ENCODE measurements at places on chromosomes 1 and 21.

DNA sequence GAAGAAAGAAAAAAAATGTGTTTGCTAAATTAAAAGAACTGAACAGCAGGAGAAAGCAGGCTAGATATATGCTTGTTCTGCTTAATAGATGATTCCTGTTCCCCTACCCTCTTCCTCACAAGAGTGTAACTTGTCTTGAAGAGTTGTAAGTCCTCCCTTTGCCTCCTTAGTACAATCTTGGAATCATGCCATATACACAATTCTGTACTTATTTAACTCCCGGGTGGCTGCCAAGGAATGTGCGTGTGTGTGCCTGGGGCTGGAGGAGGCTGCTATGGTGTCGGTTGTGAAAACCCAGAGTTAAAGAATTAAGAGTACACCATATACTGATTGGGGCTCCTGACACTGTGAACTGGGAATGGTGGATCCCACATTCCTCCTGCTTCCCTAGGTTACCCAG lies 194.2 kb downstream of the SIPA1L2 start:
- DNase-seq: peak; percentile 32

GRCh38 chr1:21781815-21782348 lies 1.1 kb downstream of the USP48 start:
- DNase-seq: peak; percentile 58

- DNase-seq: peak; percentile 91
These were observed 64.5 kb upstream of the SLC44A3 start for GRCh38 chr1:94755675-94756074.

- DNase-seq: peak; percentile 84
These were observed at the start of gene SLC6A9 for GRCh38 chr1:44031252-44032169. TSS of gene SLC6A9 (minus strand) at chr1:44031462. CDS start at chr1:44024277, 7,185 bp downstream.

DNA sequence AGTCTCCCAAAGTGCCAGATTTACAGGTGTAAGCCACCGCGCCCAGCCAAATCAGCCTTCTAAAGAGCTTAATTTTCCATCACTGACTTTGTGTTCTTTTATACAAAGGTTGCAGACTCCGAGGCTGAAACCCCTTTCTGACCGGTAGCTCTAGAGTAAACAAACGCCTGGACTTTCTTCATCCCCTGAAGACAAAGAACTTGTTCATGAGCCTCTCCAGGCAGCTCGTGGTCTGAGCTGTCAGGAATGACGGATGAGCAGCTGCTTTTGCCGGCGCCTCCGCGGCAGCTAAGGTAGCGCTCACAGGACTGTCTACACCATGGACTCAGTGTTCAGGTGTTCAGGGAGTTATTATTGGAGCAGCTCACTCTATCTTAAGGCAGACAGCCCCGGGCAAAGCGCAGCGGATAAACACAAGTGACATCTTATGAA lies 128.5 kb upstream of the ERRFI1 start:
- DNase-seq: no peak

DNA sequence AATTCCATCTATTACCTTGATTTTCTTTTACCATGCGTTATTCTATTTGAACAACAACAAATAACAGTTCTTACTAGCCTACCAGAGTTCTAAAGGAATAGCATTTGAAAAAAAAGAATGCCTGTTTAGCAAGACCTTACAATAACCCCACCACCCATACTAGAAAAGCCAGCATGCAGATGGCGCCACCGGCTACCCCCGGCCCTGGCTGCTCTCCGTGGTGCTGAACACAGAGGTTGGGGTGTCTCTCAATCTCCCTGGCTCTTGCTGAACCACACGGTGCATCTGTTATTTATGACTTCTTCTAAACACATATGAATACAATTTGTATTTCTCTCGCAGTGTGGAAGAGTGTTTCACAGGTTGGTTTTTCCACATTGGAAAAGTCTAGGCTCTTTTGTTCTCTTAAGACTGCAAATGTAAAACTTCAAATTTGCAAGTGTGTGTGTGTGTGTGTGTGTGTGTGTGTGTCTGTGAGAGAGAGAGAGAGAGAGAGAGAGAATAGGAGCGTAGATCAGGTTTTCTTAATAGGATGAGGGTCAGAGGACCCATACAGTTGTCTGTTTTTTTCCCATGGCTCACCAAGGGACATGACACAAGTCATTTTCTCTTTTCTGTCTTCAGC lies 13.6 kb downstream of the GRIK3 start:
- DNase-seq: no peak

All from EL (cell line).